ENCODE measurements at places on chromosomes 5 and 9. TPM values are rescaled to one million over a fixed set of nuclear protein-coding genes. Genes with fewer than 3 reads are reported as not detected.

DNA sequence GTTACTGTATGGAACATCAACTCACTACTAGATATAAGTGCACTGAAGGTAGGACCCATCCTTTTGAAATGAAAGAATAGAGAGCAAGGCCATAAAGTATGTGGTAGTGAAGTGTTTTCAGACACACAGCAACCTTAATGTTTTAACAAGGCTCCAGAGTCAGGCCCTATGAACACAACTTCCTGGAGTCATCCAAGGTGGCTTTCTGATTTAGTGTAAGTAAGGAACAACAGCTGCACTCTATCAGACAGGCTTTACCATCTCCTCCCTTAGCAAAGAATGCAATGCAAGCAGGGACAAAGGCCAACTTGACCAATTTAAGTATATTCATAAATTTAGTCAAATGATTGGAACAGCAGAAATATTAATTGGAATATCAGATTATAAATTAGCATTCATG, 90.1 kb downstream of the MPDZ start:
- no peak for DNase-seq

GRCh38 chr9:31185831-31186230, 1198.6 kb upstream of the ACO1 start:
- DNase-seq = no peak

The IL4 gene
- total RNA-seq = not detected

The PTGR1 gene
- total RNA-seq = 44.8 TPM

The PLAC8L1 gene
- 0.49 TPM for total RNA-seq
